Myocyte (in vitro differentiated cells): ENCODE measurements at places on chromosomes 5 and 9.

DNA sequence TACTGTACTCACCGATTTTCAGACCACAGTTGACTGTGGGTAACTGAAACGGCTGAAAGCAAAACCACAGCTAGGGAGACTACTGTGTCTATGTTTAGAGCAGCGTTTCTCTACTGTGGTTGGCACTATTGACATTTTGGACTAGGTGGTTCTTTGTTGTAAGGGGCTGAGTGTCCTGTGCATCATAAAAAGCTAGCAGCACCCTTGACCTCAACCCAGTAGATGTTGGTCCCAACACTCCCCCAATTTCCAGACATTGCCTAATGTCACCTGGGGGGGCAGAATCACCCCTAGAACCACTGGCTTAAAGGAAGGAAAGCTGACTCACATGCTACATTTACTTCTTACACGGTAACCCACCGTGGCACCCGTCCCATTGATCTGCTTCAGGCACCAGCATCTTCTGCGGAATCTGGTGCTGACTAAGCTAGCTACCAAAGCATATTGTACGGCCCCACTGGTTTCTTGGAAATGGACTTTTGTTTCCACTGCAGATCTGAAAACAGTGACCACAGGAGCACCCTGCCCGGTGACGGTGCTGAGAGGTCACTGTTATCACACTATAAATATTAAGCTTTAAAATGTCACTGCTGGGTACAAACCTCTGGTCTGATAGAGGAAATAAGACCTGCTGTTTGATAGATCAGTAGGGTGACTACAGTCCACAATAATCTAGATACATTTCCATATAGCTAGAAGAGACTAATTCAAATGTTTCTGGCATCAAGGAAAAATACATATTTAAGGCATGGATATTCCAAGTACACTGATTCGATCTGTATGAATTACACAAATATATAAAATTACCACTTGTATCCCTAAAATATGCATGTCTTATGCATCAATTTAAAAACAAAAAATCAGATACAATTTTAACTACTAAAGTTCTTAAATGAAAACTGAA lies 151.4 kb downstream of the HSD17B3 start:
- peak; percentile 78 for DNase-seq

DNA sequence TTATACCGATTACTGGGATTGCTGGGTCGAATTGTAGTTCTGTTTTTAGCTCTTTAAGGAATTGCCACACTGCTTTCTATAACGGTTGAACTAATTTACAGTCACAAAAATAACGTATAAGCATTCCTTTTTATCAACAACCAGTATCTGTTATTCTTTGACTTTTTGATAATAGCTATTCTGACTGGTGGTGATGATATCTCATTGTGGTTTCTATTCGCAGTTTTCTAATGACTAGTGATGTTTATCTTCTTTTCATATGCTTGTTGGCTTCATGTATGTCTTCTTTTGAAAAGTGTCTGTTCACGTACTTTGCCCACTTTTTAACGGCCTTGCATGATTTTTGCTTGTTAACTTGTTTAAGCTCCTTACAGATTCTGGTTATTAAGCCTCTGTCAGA lies 74.4 kb downstream of the FAM174A start:
- DNase-seq: no peak

DNA sequence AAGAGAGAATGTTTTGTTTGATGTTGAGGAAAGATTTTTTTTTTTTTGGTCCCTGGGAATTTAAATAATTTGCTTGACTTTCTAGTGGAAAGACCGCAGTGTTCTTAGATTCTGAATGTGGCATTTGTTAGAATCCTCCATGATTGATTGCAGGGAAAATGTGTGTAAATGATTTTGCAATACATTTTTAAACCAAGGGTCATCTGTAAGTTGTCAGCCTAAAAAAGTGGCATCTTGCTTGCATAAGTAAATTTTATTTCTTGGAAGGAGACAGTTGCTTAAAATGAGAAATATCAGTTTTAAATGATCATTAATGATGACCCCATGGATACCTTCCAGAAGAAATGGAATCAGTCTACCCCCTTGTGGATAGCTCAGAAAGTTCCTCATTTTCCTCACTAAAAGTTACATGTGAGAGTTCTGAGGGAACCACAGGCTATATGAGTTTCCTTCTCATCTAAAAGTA lies 105.1 kb upstream of the SLC25A48 start:
- DNase-seq: no peak

DNA sequence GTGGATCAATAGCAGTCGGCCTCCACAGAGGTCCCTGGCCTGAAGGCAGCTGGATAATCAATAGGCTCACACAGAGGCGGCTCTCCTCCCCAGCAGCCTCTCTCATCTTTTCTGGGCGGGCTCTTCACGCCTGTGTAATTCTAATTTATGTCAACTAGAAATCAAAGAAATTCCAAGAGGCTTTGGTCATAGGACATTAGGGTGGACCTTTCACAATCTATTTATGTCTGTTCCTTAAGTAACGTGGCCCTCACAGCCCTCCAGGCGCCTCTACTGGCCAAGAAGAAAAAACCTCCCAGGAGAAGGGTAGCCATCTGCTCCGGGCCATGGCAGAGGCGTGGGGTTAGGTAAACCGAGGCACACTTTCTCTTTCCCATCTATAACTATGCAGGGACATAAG lies 205.1 kb upstream of the EFNA5 start:
- DNase-seq: no peak

DNA sequence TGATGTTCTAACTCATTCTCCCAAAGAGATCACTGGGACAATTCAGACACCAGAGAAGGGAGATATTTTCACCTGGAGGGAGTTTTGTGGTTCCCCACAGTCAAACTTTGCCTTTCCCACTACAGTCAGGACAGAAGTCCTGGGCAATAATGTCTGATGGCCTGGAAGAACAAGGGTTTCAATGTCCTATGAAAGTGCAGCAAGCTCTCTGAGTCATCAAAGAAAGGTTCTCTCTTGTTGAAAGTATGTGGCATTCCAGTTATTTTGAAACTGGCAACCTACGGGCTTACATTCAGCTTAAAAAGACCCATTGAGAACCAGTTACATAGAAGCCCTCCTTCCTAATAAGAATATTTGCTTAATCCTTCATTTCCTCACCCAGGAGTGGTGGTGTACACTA lies 103.9 kb downstream of the INSYN2B start:
- no peak for DNase-seq

DNA sequence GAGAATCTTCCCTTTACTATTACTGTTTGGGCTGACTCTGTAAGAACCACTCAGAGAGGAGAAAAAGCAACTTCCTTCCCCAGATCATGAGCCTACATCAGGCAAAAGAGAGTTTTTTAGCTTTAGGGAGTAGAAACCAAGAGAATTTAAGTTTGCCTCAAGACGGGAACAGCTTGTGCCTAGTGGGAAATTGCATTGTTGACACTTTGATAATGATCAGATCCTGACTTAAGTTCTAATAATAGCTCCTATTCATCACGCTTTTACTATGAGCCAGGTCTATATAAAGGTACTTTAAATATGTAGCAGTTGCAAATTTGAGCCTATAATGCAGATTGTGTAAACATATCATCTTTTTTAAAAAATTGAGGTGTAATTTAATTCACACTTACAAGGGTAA lies 298.2 kb downstream of the MAN2A1 start:
- peak; percentile 46 for DNase-seq

DNA sequence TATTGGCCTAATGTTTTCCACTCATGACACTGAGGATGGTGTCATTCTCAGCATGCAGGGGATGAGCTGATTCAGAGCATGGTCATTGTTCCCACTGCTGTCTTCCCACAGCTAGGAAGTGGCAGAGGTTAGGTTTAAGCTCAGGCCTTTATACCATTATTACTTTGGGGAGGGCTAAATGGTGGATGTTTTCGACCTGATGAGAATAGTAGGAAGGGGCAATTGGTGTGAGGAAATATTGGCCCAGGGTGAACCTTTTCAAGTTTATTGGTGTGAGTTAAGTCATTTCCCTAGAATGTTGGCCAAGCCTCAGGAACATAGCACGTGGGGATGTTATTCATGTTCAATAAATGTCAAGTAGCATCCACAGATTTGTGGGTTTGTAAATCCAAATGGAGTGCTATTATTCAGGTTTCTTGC lies 59.6 kb downstream of the ARHGAP26 start:
- DNase-seq: peak; percentile 45

DNA sequence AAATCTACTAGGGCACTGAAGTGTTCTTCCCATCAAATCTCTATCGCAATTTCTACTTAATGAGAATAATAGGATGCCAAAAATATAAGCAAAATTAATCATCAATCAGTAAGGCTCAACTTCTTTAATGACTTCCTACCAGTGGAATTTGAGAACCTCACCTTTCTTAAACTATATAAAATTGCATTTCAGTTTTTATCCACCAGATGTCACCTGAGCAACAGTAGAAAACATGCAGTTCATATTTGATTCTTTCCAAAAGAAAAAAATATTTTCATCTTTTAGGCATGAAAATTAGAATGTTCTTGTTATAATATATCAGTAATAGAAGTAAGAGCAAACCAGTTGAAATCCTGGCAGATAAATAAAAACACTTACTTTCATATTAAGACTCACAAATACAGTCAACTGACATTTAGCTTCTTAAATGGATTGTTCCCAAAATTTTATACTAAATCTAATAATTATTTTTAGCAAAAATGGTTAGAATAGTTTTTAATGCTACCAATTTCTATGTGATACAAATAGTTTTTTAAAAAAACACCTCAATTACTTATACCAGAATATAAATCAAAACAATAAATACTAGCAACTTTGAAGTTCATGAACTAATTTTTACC lies 13.4 kb upstream of the CCDC112 start:
- peak; percentile 66 for DNase-seq

GRCh38 chr9:91407580-91408318 lies 15.9 kb downstream of the NFIL3 start:
- no peak for DNase-seq

DNA sequence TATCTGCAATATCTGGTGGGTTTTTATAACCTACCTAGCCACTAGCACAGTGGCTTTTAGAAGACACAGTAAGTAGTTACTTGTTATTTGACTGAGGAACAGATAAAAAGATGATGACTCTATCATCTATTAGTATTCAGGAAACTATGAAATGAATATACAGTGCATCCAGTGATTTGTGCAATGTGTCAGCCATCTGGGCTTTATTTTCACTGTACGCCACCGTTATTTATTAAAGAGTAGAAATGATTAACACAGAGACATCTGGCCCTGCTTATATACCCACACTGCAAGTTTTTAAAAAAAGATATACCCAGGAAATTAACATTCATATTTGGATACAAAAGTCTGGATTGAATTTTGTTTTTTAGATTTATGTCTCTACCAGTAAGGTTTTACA lies 408.4 kb downstream of the PDE4D start:
- no peak for DNase-seq

GRCh38 chr5:174419540-174420132 lies 304.7 kb upstream of the MSX2 start:
- DNase-seq: peak; percentile 89

DNA sequence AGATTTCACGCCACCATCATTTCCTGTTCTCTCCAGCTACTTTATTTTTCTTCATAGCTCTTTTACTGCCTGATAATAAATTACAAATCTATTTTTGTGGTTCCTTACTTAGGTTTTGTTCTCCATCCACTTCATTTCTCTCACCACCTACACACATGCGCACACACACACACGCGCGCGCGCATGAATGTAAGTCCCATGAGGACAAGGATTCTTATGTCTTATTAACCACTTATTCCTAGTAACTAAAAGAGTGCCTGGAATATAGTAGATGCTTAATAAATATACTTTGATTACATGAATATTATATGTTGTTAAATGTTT lies 116.5 kb downstream of the TRPM6 start:
- DNase-seq: no peak

GRCh38 chr9:27548055-27548741 lies 18.6 kb upstream of the MOB3B start:
- peak; percentile 49 for DNase-seq

- DNase-seq: peak; percentile 71
Observed at GRCh38 chr9:4349816-4350418, 50.0 kb upstream of the GLIS3 start.

DNA sequence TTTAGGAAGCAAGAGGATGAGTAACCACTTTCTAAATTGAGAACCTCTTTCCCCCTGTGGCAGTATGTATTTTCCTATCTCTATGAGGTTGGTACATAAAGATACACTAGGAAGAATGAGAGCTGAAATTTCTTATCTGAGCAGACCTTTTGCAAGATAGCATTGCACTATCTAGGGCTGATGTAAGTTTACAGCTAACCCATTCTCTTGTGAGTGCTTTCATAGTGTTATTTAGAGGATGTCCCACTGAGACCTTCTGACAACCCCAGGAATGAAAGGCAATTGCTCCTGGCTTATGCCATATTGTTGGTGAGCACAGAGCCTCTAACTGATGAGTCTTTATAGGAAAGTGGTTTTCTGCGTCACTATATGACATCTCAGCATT lies 1209.3 kb upstream of the CDH6 start:
- DNase-seq: no peak

DNA sequence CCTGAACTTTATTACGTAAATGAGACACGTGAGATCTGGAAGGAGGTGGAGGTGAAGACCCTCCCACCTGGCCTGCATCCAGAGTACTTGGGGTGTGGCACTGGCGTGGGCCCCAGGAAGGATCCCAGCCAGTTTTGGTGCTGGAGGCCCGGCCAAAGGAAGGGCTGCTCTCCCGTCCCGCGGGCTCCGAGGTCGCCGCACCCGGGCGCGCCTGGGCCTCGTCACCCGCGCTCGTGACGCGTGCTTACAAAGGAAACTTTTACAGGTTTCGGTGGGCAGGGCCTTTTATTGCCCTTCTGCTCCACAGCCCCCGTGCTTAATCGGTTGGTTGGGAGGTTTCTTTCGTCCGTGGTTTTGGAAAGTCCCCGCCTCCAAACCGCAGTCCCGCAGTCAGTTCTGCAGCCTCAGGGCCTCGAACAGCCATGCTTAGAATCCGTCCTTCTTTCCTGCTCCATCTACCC lies 29.2 kb downstream of the CDKN2A start:
- DNase-seq: no peak

DNA sequence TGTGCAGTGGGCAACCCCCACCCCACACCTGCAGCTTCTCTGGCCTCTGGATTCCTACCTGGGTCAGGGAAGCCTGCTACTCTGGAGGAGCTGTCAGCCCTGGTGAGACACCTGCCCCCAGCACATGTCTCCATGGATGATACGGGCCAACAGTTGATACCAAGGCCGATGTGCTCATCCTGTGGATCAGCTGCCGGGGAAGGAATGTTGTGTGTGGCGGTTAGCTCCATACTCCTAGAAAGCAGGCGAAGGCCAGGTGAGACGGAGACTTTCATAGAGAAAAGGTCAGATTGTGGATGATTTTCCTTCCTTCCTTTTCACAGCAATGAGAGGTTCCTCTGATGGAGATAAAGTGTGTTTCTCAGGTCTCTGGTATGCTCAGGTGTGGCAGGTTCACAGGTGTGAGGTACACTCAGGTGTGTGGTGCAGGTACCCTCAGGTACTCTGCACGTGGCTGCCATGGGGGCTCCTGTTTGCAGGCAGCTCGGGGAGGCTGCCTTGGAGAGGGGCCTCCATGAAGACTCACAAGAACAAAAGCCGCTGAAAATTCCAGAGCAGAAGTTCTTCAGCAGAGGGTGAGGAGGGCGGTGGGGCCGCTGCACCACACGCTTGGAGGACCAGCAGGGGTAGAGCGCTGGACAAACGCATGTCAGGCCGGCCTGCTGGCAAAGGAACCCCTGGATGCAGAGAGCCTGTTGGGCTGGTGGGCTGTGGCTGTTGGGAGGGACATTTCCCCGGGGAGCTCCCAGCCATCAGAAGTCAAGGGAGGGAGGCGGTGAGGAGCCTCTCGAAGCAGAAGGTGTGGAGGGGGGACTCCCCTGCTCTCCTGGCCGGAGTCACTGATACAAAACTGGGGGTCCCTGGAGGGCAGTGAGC lies 5.1 kb upstream of the AHRR start:
- DNase-seq: no peak

GRCh38 chr5:56791396-56791795 lies 24.0 kb upstream of the MAP3K1 start:
- DNase-seq: no peak
